Thymus (tissue), 14 donors: ENCODE measurements at places on chromosomes 4 and X. TPM values are rescaled to one million over a fixed set of nuclear protein-coding genes. Genes with fewer than 3 reads are reported as not detected.

DNA sequence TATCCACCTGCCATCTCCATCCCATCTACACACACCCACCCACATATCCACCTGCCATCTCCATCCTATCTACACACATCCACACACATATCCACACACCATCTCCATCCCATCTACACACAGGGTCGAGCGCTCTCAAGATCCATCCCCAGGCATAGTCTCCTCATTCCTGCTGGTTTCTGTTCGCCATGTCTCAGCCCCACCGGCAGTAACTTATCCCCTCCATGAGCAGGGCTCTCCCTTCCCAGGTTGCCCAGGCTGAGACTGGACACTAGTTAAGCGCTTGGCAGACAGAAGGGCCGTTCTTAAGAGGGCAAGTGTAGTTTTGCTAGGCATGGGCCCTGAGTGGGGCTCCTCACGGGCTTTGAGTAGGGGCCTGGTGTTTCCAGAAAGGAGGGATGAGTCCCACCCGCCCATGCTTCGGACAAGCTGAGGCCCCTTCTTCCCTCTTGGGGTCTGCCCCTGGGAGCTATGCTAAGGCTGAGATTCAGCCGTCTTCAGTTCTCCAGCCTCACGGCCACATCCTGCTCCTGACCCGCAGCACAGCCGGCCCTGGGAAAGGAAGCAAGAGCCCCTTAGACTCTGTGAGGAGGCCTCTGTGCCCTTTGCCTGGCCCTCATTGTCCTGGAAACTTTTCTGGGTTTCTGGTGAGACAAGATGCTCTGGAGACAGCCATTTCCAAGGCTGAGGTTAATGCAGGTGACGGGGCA, 20.4 kb downstream of the TMEM271 start:
- H3K36me3 ChIP-seq: no peaks in the 10 kb centered on the region
- H3K4me3 ChIP-seq: no peak overlapping the region
- no peak overlapping the region for H3K27ac ChIP-seq
- no peak for DNase-seq

GRCh38 chrX:42229533-42229932, 306.2 kb upstream of the CASK start:
- H3K4me1 ChIP-seq: no peaks in the 10 kb centered on the region
- no peaks in the 10 kb centered on the region for H3K27me3 ChIP-seq

DNA sequence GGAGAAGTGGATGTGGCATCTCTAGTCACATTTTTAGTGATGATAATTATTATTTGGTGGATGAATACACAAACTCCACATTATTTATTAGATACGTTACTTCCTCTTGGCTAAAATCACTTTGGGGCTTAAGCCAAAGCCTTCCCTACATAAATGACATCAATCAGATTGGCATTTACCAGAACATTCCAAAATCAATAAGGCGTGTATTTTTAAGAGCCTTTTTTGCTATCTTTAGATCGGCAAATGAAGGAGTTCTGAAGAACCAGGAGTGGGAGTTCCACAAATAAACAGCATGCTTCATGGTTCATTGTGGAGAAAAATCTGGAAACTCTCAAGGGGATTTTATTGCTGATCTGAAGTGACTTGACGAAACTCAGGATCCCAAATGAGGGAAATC, 89.7 kb downstream of the AMELX start:
- no peaks in the 10 kb centered on the region for H3K27me3 ChIP-seq
- no peaks in the 10 kb centered on the region for H3K36me3 ChIP-seq
- H3K4me1 ChIP-seq: no peaks in the 10 kb centered on the region
- H3K27ac ChIP-seq: no peak overlapping the region

DNA sequence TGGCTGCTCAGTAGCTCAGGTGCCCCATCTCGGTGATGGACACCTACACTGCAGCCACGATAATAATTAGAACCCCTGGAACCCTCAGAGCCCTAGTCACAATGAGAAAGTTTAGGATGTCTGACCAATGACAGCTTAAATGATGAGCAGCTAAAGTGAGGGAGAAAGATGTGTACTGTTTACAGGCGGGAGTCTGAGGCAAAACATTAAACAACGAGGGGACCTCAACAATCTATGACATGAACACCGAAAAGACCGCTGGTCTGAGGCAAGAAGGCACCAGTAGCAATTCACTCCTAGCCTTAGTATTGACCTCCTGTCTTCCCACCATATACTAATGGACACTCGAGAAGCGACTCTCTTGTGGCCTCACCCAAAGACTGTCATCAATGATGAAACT, 369.5 kb upstream of the SMIM31 start:
- H3K27me3 ChIP-seq: peaks cover 27% of the 10 kb centered on the region
- no peaks in the 10 kb centered on the region for H3K4me1 ChIP-seq
- no peak overlapping the region for H3K27ac ChIP-seq
- H3K4me3 ChIP-seq: no peak overlapping the region
- H3K36me3 ChIP-seq: no peaks in the 10 kb centered on the region

DNA sequence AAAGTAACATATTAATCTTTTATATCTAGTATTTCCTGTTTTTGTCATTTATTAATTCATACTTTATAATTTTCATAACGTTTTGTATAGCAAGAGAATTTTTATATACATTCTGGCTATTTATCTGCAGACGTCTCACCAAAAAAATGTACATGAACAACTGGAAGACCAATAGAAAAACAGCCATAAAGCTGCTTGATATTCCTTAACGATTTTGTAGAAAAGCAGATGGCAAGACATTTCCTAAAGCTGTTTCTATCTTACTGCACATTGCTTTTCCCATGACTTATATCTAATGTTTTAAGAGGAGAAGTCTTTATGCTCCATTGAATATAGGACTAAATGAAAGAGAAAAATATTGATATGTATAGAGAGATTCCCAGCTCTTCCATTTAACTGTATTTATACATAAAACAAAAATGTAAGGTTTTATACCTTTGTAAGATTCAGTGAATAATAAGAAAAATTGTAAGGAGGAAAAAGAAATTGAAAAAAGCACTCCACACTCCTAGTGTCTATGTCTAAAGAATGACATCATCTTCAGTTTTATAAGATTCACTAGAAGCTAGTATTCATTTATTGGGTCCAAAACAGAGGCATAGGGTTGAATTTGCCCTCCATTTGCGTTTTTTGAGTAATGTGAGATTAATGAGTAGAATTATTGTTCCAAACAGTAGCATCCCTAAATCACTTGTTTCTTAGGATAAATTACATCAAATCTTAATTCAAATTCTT, 248.5 kb downstream of the PPP3CA start:
- no peak overlapping the region for H3K27ac ChIP-seq
- peaks cover 5% of the 10 kb centered on the region for H3K4me1 ChIP-seq
- no peak overlapping the region for H3K4me3 ChIP-seq
- H3K27me3 ChIP-seq: no peaks in the 10 kb centered on the region
- no peak for DNase-seq
- H3K36me3 ChIP-seq: no peaks in the 10 kb centered on the region

Gene HOPX
- total RNA-seq: 5.9 TPM

Gene HTRA3
- total RNA-seq: 1.5 TPM

DNA sequence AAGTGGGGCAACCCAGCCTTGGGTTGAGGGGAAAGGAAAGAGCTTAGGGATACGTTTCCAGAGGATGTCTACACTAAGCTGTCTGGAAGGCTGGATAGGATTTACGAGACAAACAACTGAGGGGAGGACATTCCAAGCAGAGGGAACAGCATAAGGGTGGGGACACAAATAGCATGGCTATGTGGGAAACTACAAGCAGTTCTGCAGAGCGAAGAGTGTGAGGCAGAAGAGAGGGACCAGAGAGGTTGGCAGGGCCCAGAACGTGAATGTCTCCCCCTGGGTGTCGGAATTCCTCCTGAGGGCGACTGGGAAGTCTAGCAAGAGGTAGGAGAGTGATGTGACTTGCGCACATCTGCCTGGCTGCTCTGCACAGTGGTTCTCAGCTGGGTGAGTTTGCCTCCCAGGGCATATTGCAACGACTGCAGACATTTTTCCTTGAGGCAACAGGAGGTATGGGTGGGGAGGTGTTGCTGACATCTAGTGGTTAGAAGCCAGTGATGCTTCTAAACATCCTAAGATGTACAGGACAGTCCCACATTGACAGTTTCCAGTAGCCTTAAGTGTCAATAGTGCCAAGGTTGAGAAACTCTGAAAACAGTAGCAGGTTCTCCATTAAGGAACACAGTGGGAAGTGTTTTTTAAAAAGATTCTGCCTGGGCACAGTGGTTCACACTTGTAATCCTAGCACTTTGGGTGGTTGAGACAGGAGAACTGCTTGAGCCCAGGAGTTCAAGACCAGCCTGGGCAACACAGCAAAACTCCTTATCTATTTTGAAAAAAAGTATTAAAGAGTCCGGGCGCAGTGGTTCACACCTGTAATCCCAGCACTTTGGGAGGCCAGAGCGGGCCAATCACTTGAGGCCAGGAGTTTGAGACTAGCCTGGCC, 9.2 kb downstream of the NDUFA1 start:
- H3K27ac ChIP-seq: no peak overlapping the region
- peak; percentile 54 for DNase-seq
- H3K4me3 ChIP-seq: no peak overlapping the region
- peaks cover 4% of the 10 kb centered on the region for H3K36me3 ChIP-seq
- H3K4me1 ChIP-seq: no peaks in the 10 kb centered on the region
- H3K27me3 ChIP-seq: no peaks in the 10 kb centered on the region

Gene BTK
- 6.5 TPM for total RNA-seq

Gene ERAS
- not detected for total RNA-seq

- no peaks in the 10 kb centered on the region for H3K36me3 ChIP-seq
- H3K27ac ChIP-seq: no peak overlapping the region
- DNase-seq: no peak
- H3K4me1 ChIP-seq: no peaks in the 10 kb centered on the region
- H3K4me3 ChIP-seq: no peak overlapping the region
Measured at GRCh38 chrX:93580634-93581033, 92.7 kb downstream of the NAP1L3 start.

- no peak overlapping the region for H3K4me3 ChIP-seq
- H3K27ac ChIP-seq: no peak overlapping the region
- no peaks in the 10 kb centered on the region for H3K27me3 ChIP-seq
- H3K4me1 ChIP-seq: no peaks in the 10 kb centered on the region
- no peaks in the 10 kb centered on the region for H3K36me3 ChIP-seq
- DNase-seq: no peak
Measured at GRCh38 chr4:24056289-24056688, 166.4 kb upstream of the PPARGC1A start.

- no peak overlapping the region for H3K27ac ChIP-seq
- no peaks in the 10 kb centered on the region for H3K4me1 ChIP-seq
- H3K27me3 ChIP-seq: no peaks in the 10 kb centered on the region
- no peaks in the 10 kb centered on the region for H3K36me3 ChIP-seq
- H3K4me3 ChIP-seq: no peak overlapping the region
Measured at GRCh38 chr4:114318309-114318708, 280.3 kb upstream of the UGT8 start.

DNA sequence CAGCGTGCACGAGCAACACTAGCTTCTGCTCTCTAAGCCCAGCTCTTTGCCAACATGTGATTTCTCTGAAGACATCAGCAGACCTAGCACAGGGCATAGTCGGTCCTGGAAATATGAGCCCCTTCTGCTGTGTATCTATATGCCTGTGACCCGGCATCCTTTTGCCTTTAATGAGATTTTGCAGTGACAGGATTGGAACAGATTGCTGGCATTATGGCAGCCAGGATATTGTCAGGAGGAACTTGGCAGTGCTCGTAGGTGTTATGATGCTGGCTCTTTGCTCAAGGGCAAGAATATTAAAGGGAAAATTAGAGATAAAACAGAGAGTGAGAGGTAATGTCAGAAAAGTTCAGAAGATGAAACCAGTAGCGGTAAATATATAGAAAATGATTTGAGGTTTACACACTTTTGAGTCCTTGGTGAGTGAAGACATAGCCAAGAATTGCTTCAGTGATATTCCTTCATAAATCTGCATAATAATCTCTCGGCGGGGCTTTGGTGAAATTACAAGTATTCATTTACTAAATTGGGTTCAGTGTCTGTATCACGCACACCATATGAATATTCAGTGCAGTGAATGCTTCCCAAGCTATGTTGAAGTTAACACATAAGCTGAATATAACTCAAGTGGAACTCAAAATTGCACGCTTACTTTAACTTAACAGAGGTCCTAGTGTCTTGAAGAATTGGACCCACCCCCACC, 502.1 kb upstream of the NR3C2 start:
- no peaks in the 10 kb centered on the region for H3K36me3 ChIP-seq
- DNase-seq: no peak

Gene TCEAL4
- total RNA-seq: 27.2 TPM

Gene FAM133A
- total RNA-seq: not detected

DNA sequence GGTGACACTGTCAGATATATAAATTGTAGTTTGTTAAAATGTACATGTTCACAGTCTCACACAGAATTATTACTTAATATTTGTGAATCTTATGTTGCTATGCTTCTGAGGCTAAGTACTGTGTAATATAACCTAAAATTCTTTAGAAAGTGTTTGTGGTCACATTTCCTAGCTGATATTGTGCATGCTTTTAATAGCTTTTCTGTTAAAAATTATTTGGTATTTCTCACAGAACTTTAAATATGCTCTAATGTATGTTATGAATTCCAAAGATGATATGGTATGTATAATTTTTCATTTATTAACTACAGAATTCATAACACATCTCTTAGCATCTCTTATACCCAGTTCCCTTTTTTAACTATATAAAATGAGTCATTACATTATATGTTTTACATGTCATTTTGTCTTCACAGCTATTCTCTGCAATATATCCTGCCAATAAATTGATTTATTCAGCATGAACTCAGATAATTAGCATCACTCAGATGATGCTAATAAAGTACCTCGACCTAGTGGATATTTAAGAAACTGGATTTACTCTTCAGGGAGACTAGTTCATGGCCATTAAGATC, 9.3 kb downstream of the PTPN13 start:
- no peak overlapping the region for H3K4me3 ChIP-seq
- H3K4me1 ChIP-seq: no peaks in the 10 kb centered on the region
- no peak for DNase-seq
- no peaks in the 10 kb centered on the region for H3K27me3 ChIP-seq
- no peak overlapping the region for H3K27ac ChIP-seq

Gene CXCL3
- total RNA-seq: 3.2 TPM

DNA sequence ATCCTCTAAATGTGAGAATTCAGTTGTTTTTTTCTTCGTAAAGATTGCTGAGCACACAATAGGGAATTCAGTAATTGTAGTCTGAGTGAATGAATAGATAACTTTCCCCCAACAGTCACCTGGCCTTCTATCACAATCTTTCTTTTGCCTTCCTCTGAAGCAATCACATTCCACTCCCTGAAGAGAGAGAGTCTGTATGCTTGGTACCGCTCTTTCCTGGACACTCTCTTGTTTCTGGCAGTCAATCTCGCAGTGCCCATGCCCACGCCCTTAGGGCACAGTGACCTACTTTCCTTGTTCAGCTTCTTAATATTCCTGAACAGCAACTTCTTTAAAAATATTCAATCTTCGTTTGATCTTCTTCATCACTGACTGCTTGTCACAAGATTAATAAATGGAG, 255.9 kb downstream of the ADAMTS3 start:
- no peaks in the 10 kb centered on the region for H3K27me3 ChIP-seq
- H3K27ac ChIP-seq: no peak overlapping the region
- no peak overlapping the region for H3K4me3 ChIP-seq
- no peaks in the 10 kb centered on the region for H3K4me1 ChIP-seq
- DNase-seq: no peak

DNA sequence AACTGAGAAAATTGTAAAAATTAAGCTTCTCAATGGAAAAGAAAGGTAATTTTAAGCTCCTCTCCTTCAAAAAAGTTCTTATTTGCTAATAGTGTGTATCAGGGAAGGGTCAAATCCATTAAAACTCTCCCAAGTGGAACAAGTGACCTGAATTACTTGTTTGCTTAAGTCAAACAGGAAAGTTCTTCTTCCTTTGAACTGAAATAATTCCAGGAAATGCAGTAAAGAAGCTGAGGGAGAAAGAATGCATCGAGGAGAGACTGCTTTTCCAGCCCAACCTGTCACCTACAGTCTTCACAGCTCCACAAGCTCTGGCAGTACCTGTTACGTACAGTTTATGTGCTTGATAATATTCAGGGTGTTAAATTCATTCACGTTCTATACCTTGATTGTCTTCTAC, 131.1 kb downstream of the KLHL8 start:
- no peak for DNase-seq
- H3K36me3 ChIP-seq: peaks cover 7% of the 10 kb centered on the region
- H3K27me3 ChIP-seq: no peaks in the 10 kb centered on the region
- H3K4me1 ChIP-seq: no peaks in the 10 kb centered on the region
- no peak overlapping the region for H3K27ac ChIP-seq
- H3K4me3 ChIP-seq: no peak overlapping the region
